ENCODE measurements at places on chromosomes 4 and X. TPM values are rescaled to one million over a fixed set of nuclear protein-coding genes. Genes with fewer than 3 reads are reported as not detected.
A peak's percentile ranks its signal among the peaks of the same experiment; 100 is the strongest.

DNA sequence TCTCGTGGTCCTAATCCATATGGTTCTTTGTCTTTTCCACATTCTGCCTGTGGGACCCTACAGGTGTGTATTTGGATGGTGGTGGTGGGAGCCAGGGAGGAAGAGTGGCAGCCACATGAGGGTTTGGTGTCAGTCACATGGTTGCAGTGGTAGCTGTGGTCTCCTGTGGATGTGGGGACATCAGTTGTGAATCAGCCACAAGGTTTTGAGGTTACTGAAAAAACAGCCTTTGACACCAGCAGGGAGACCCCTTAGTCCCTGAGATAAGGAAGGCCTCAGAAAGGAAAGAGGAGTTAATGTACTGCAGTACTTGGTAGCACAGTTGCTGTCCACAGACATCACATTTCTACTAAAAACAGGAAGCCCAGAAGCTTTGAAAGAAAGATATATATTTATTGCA lies 15.8 kb upstream of the GAGE10 start:
- H3K36me3 ChIP-seq = peaks cover under 1% of the 10 kb centered on the region
- no peak overlapping the region for H3K4me3 ChIP-seq
- H3K27ac ChIP-seq = no peak overlapping the region
- no peaks in the 10 kb centered on the region for H3K27me3 ChIP-seq
- no peaks in the 10 kb centered on the region for H3K4me1 ChIP-seq
- no peak for DNase-seq

Gene BTK
- total RNA-seq = not detected

Gene PAGE4
- not detected for total RNA-seq

DNA sequence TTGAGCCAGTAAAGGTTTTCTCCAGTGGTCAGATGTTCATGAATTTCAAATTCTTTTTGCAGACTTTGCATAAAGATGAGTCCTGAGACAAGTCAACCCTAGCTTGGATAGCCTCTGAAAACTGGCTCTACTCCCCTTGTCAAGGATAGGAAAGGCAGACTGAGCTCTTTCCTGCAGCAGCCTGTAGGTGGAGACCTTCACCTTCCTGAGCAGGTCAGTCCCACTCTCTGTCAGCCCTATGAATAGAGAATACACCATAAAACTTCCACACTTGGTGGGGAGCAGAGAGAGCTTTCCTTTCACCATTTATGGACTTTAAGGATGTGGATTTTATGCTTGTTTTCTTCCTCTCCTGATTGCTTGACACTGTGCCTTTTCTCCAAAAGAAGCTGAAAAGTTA lies 41.9 kb downstream of the PCDH19 start:
- no peak for DNase-seq
- peaks cover 6% of the 10 kb centered on the region for H3K4me1 ChIP-seq
- H3K27me3 ChIP-seq = peaks cover 2% of the 10 kb centered on the region

Gene POU4F2
- not detected for total RNA-seq

GRCh38 chr4:65391382-65391781 lies 278.9 kb downstream of the EPHA5 start:
- DNase-seq = no peak
- H3K4me1 ChIP-seq = no peaks in the 10 kb centered on the region
- no peak overlapping the region for H3K27ac ChIP-seq
- H3K4me3 ChIP-seq = no peak overlapping the region
- peaks cover 2% of the 10 kb centered on the region for H3K36me3 ChIP-seq
- H3K27me3 ChIP-seq = no peaks in the 10 kb centered on the region

GRCh38 chr4:1593881-1594345 lies 90.2 kb downstream of the FAM53A start:
- no peak overlapping the region for H3K27ac ChIP-seq
- peak; percentile 51 for DNase-seq
- peaks cover 12% of the 10 kb centered on the region for H3K27me3 ChIP-seq
- H3K4me1 ChIP-seq = no peaks in the 10 kb centered on the region
- peaks cover 10% of the 10 kb centered on the region for H3K36me3 ChIP-seq

Gene TEX13B
- total RNA-seq = not detected

Gene POF1B
- total RNA-seq = not detected

DNA sequence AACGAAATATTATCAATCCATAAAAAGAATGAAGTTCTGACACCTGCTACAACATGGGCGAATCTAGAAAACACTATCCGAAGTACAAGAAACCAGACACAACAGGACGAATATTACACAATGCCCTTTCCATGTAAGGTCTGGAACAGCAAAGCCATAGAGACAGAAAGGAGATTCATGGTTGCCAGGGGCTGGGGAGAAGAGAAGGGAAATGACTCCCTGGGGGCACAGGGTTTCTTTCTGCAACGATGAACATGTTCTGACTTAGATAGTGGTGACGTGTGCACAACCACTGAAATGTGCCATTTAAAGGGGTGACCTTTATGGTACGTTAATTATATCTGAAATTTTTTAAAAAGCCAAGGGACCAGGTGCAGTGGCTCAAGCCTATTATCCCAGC lies 28.3 kb downstream of the GPR143 start:
- H3K4me3 ChIP-seq = no peak overlapping the region
- DNase-seq = no peak
- no peaks in the 10 kb centered on the region for H3K27me3 ChIP-seq
- H3K27ac ChIP-seq = no peak overlapping the region
- no peaks in the 10 kb centered on the region for H3K4me1 ChIP-seq

Gene SSX5
- total RNA-seq = not detected

GRCh38 chr4:24988776-24989175 lies 42.0 kb downstream of the LGI2 start:
- H3K4me1 ChIP-seq = no peaks in the 10 kb centered on the region
- no peak overlapping the region for H3K27ac ChIP-seq
- H3K36me3 ChIP-seq = no peaks in the 10 kb centered on the region
- no peak for DNase-seq
- no peak overlapping the region for H3K4me3 ChIP-seq
- H3K27me3 ChIP-seq = peaks cover 2% of the 10 kb centered on the region

DNA sequence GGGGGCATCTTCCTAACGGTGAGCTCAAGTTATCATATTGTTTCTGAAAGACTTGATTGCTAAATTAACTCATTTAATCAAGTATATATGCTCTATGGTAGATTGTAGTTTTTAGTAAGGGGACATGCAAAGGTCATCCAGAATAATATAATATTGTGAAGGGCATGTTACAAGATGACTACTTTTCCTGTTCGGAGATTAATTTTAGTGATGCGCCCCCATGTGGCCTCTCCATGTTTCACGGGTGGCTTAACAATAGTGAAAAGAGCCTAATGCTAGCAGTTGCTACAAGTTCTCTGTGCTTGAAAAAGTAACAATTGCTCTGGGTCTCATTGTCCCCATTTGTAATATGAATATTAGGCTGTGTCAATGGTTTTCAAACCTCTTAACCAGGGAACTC lies 12.2 kb downstream of the SMPX start:
- no peak for DNase-seq
- no peak overlapping the region for H3K4me3 ChIP-seq

DNA sequence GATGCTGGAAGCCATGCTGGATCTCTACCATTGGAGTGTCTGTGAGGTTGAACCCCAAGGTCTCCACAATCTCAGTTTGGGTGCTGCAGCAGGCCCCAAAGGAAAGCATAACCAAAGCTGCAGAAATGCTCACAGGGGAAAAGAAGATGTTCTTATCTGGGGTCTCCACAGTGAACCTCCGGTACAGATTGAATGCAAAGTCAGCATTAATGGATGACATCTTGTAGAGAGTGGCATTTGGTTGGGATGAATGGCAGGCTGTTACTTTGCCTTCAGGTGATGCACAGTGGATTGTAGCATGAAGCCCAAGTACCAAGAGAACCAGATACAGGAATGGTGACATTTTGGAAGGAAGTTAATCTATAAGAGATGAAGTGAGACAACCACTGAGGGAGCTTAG lies 1.8 kb downstream of the SERPINA7 start:
- no peak for DNase-seq
- no peaks in the 10 kb centered on the region for H3K4me1 ChIP-seq
- peaks cover 6% of the 10 kb centered on the region for H3K27me3 ChIP-seq
- no peak overlapping the region for H3K4me3 ChIP-seq

Data from chondrocyte (in vitro differentiated cells).